ENCODE measurements at places on chromosomes 4 and X.

DNA sequence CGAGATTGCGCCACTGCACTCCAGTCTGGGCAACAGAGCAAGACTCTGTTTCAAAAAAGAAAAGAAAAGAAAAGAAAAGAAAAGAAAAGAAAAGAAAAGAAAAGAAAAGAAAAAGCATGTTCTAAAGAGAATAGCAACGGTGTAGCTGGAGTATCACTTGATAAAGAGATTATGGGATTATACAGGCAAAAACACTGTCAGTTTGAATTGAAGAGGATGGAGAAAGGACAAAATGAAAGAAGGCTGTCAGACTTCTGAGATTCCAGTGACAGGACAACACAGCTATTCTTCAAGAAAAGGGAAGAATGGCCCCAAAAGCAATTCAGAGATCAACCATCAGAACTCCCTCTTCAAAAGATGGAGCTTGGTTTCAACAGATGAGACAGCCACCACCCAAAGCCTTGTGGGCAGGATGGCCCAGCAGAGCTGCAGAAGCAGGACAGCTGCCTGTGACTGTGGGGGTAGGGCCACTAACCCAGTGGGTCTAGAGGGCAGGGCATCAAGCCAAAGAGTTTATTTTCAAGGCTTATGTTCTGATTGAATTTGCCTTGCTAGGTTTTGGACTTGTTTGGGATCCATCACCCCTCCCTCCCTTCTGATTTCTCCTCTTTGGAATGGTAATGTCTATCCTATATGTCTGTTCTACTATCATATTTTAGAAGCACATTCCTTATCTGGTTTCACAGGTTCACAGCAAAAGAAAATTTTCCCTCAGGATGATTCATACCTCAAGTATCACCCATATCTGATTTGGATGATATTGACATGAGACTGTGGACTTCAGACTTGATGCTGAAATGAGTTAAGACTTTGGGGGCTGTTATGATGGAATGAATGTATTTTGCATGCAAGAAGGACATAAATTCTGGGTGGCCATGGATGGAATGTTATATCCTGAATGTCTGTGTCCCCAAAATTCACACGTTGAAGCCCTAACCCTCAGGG, 17.5 kb downstream of the RFC1 start:
- DNase-seq, result peak; percentile 20

GRCh38 chr4:184811526-184812198, 14.1 kb downstream of the ACSL1 start:
- DNase-seq, result no peak

GRCh38 chr4:184280591-184281071, 63.0 kb upstream of the ENPP6 start:
- no peak for DNase-seq

- peak; percentile 76 for DNase-seq
Measured at GRCh38 chr4:1130316-1131186, 17.2 kb upstream of the RNF212 start.

DNA sequence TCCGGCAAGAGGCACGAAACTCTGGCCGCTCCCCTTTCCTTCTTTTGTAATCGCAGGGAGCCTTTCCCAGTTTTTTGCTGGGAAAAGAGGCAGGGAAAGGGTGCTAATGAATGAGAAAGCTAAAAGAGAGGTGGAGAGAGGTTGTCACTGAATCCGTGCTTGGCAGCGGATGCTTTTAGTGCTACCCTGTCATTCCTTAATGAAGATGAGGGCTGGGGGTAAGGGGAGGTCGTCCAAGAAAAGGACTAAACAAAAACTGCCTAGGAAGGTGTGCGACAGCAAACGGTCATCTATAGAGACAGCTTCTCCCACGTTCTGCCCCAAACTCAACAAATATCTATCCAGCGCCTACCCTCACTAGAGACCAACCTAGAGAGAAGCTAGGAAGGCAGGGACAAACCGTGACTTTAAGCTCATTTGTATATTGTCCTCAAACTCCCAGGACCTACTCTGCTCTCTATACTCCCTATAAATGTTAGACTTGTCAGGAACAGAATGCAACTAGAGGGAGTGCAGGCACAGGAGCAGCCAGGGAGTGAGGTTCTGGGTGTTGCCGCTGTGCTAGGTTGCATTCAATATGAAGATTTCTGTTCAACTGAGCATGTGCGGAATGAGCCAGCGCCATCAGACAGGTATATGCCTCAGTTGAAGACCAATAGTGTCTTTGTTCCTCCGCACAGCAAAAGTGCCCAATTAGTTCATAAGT, 777 bp upstream of the CASK start:
- peak; percentile 74 for DNase-seq

- peak; percentile 99 for DNase-seq
Measured at GRCh38 chr4:15920723-15921591, 17.6 kb downstream of the FGFBP1 start.

DNA sequence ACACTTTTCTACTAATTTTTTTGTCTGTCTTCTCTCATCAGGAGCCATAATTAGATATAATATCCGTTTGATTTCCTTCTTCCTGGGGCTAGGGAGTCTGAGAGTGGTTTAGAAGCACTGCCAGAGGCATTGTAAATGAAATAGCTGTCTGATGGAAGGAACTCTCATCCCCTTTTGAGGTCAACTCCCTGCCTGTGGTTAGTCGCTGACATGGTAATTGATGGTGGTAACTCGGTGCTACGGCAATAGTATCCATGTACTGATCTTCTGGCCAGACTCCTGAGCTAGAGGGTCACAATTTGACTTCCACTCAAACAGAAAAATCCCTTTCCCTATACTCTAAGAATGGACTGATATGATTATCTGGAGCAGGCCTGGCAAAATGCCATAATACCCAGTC, 108.1 kb upstream of the TRPC5 start:
- no peak for DNase-seq

GRCh38 chr4:35644591-35644990, 599.7 kb downstream of the ARAP2 start:
- no peak for DNase-seq

- peak; percentile 2 for DNase-seq
Measured at GRCh38 chrX:23633834-23634580, 33.3 kb upstream of the PRDX4 start.

GRCh38 chr4:139907001-139907809, 241.6 kb downstream of the MGST2 start:
- DNase-seq, result no peak

GRCh38 chrX:68428431-68428830, 4.9 kb downstream of the OPHN1 start:
- DNase-seq, result peak; percentile 79

DNA sequence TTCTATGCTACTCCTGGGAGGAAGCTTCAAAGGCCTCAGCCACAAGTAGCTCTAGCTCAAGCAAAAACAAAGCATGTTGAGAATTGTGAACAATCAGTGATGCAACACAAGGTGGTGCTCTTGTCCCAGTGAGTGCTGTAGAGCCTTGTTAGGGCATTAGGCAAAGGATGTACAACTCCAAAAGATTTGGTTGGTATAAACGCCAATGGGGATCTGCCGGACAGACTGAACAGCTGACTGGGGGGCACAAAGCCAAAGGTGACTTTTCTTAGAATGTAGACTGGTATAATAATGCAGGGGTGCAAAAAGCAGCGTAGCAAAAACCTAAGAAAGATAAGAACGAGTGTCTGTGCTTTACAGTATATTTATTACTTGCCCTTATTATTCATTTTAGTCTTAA, 62.6 kb upstream of the ALB start:
- peak; percentile 78 for DNase-seq

DNA sequence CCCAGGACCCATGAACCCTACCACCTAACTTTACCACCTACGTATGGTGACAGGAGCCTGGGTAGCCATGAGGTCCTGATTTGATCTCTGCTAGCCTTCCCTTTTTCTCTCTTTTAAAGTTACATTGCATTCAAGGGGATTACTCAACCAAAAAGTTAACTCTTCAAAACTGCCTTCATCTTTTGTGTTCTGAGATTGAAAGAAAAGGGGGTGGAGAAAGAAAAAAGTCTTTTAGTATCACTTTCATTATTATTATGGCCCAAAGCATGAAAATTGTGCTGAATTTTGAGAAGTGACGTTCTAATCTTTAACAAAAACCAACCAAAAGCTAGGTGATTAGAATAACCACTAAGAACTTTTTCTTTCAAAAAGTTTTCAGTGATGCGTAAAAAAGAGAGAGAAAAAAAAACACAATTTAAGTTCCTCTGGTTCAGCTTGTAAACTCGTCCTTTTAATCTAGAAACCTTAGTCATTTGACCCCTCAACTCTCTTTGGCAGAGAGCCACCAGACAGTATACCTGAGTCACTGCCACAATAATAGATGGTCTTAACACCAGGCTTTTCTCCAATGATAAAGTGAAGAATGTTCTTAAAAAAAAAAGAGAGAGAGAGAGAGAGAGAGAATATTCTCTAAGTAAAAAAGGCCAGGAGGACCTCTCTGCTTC, 347.4 kb upstream of the FGF13 start:
- DNase-seq, result peak; percentile 74

GRCh38 chr4:126172126-126172525, 857.4 kb downstream of the FAT4 start:
- peak; percentile 42 for DNase-seq

DNA sequence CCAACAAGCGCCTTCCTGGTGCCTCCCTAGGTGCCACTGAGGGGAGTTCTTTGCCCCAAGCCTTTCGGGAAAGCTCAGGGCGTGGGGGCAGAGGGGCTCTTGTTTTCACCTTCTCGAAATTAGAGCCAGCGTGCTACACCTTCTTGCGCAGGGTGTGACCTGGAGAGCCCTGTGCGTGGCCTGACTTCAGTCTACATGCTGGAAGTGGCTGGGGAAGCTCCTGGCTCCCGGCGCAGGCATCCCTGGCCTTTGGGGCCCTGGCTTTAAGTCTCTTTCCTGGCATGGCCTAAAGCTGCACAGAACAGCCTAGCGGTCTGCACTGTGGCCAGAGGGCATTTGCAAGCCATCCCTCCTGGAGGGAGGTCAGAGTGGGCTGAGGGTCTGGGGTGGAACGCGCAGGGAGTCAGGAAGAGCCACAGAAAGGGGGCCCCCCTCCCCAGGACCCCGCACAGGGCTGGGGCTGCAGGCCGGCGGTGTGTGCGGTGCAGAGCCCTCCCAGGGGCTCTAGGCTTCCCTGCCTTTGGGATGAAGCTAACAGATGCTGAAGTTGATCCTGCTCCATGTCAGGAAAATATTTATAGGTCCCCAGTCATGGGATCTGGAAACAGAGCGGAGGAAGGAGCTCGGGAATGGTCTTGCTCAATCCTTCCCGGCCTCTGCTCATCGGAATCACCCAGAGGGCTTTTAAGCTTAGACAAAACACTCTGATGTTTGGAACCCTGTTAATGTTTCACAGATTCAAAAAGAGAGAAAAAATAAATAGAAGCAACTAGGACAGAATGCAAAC, 781 bp upstream of the SPON2 start:
- peak; percentile 14 for DNase-seq

GRCh38 chr4:152620915-152621314, 58.9 kb downstream of the TMEM154 start:
- DNase-seq, result peak; percentile 60

GRCh38 chr4:22991576-22991975, 298.8 kb downstream of the GBA3 start:
- DNase-seq, result no peak

- peak; percentile 8 for DNase-seq
Measured at GRCh38 chr4:176002007-176002613, 63.5 kb upstream of the WDR17 start.

- no peak for DNase-seq
Measured at GRCh38 chrX:131783555-131784308, 239.4 kb upstream of the STK26 start.

GRCh38 chrX:130015181-130015580, 32.7 kb downstream of the BCORL1 start:
- no peak for DNase-seq

GRCh38 chr4:105634402-105635080, 73.9 kb downstream of the INTS12 start:
- no peak for DNase-seq
